ENCODE measurements at places on chromosomes 3 and 15.

- DNase-seq: no peak
Observed at GRCh38 chr3:127959041-127959440, 44.0 kb downstream of the KBTBD12 start.

- DNase-seq: no peak
Observed at GRCh38 chr3:48016301-48016973, at the start of gene MAP4. Gene MAP4 (minus strand): TSS chr3:48016416. CDS start chr3:47998860, 17,556 bp downstream.

- no peak for DNase-seq
Observed at GRCh38 chr3:169400874-169401273, 262.6 kb downstream of the MECOM start.

- DNase-seq: peak; percentile 29
Observed at GRCh38 chr15:78341057-78341987, 1.2 kb downstream of the CRABP1 start.

- no peak for DNase-seq
Observed at GRCh38 chr3:56197259-56197965, 270.9 kb downstream of the ERC2 start.

DNA sequence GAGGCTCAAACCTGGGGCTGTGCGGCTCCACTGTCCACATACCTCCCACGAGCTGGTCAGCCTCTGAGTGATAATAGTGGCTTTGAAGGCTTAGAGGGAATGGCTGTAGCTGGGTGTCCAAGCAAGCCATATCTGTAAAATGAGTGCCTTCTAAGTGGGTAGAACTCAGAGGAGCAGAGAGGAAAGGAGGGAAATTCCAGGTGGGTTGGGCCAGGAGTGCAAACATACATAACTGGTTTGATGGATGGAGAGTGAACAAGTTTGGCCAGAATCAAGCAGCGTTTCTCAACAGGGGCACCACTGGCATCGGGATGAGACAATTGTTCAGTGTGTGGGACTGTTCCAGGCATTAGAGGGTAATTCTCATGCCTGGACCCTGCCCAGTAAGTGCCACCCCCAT is 91.1 kb downstream of the ASB7 start:
- DNase-seq: no peak

DNA sequence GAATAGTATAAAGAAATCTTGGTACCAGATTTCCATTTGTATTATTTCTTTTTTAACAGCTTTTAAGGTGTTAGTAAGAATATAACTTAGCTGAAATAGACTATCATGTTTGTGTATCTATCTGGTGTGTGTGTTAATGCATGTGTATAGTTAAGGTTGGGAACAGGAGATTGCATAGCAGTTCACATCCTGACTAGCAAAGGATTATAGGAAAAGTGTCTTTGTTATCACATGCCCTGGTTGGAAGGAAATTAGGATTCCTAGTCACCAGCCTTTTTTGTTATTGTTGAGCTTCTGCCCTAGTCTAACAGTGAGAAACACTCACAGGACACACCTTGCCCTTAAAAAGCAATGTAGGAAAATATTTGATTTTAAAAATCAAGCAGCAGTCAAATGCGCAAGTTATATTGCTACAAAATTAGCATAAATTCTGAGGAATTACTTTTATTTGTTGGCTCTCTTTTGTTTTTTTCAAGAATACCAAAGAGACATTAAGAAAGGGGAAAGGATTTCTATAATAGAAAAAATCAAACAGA is 58.2 kb downstream of the SETD5 start:
- no peak for DNase-seq

GRCh38 chr3:156480949-156481348 is 74.0 kb downstream of the SSR3 start:
- no peak for DNase-seq

GRCh38 chr15:77457191-77457904 is 36.7 kb downstream of the HMG20A start:
- DNase-seq: no peak

DNA sequence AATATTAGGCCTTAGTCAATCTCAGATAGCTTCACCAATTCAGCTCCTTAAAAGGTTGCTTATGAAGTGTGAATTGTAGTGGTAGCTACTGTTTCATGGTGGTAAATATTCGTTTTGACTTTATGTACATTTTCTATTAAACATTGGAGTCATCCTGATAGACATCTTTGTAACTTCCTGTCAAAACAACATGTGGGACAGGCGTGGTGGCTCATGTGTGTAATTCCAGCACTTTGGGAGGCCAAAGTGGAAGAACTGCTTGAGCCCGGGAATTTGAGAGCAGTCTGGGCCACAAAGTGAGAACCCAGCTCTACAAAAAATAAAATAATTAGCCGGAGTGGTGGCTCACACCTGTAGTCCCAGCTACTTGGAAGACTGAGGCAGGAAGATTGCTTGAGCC is 2.0 kb upstream of the TRIM59 start:
- no peak for DNase-seq

DNA sequence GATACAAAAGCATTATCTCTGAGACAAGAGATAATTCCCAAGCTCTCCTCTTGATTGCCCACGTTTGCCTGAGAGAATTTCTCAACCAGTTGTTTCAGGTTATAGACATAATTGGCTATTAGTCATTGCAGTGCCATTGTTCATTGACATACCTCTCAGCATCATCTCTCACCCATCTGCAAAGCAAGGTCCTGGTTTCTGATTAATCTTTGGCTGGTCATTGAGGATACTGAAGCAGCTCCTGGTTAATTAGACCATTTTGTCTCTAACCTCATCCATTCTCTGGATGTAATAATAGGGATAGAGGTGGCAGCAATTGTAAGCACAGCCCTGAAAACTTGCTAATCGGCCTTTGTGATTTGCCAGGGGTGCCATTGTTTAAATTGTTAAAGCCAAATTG is 104.2 kb downstream of the CNTN6 start:
- DNase-seq: no peak

GRCh38 chr3:114649331-114649730 is 355.5 kb downstream of the TIGIT start:
- DNase-seq: no peak

- no peak for DNase-seq
Observed at GRCh38 chr3:152434142-152434541, 165.4 kb downstream of the MBNL1 start.

GRCh38 chr3:188489639-188490405 is 335.9 kb downstream of the LPP start:
- no peak for DNase-seq

GRCh38 chr3:9175421-9175820 is 74.0 kb downstream of the SRGAP3 start:
- DNase-seq: no peak

DNA sequence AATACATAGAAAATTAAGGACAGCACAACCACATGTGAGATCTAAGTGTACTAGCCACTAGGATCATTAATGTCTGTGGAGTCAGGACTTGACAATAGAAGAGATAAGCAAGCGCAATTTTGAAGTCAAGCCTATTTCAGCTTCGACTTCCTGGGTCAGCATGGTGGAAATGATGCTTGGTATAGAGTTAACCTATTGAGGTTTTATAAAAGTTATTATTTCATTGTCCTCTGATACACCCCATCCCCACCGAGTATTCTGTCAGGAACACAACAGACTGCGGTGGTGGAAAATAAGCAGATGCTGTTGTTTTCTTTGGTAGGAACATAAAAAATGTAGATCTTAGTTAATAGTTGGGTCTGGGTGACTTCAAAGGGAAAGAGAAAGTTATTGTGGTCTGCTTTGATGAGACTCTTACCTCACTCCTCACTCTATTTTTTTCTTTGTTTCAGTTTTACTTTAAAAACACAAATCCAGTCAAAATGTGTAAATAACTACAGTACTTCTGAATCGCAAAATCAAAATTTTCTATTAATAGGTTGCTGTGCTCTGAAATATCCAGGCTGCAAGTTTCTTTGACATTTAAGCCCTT is 82.1 kb downstream of the IL5RA start:
- no peak for DNase-seq

- peak; percentile 12 for DNase-seq
Observed at GRCh38 chr15:25179673-25180511, 225.1 kb downstream of the SNRPN start.

GRCh38 chr15:90402767-90403166 is 14.7 kb downstream of the IQGAP1 start:
- DNase-seq: no peak

- no peak for DNase-seq
Observed at GRCh38 chr3:182259579-182259978, 533.7 kb upstream of the ATP11B start.

All from activated T-cell treated with anti-CD3 and anti-CD28 coated beads, Interleukin-2, amount 50 U/mL, for 24 hours (primary cell).